ENCODE measurements at places on chromosomes 7 and 10.

DNA sequence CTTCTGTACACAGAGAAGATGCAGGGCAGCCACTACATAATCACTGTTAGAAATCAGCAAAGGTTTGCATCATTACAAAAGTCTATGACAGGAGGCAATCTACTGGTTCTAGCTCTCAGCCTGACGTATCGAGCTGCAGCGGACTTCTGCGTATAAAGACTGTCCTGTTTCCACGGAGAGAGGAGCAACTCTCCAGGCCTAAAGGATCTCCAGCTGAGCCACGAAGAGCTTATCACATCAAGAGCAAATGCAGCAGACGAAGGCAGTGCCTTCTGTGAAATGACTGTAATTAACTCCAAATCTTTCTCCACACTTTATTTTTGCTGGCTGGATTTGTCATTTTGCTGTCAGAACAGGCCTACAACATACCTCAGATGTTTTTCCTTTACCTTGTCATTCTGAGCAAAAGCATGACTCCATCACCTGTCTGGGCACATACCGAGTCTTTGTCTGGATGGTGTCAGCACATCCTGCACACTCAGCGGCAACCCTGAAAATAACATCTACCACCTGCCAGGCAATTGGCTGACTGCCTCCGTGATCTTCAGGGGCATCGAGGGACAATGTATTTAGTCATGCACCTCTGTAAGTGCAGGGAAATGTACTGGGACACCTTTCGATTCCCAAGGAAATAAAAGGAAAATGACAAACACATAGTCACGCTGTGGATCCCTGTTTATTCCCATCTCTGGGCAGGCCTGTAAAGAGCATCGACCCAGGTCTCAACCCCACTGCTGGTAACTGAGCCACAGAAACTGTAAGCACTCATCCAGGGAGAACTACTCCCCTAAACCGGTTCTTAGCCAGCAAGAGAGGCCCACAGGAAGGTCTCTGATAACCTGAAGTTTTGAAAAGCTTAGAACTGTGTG lies 26.3 kb upstream of the SH3PXD2A start:
- DNase-seq = no peak

- DNase-seq = peak; percentile 36
Observed at GRCh38 chr7:117875566-117875965, 2.3 kb upstream of the CTTNBP2 start.

DNA sequence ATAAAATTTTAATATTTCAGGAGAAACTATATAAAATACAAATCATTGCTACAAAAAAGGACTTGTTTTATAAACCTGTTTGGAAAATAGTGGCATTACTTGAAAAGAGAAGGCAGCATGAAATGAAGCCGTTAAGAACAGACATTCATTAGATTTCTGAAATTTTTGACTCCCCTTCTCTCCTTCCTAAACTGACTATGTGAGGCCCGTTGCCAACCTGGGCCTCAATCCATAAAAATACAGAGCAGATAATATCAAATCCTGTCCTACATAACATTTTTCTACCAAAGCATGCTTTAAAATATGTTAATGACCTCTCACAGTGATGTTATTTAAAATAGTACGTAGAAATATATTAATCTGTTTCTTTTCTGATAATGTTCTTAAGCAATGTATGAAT lies 34.5 kb upstream of the ING3 start:
- DNase-seq = no peak

DNA sequence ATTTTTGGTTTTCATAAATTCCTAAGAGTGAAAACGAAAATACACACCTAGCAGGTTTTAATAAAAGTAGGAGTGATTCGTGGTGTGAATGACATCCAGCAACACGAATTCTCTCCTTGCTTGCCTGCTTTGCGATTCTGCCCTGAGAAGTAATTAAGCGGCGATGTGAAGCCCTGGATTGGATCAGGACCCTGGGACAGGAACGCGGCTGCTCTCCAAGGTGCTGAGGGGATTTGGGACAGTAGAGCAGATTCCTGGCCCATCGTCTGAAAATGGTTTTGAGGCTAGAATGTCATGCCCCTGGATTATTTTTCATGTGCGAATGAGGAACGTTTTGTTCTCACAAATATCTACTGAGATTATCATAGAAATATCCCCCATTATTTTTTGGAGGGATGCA lies 7.8 kb downstream of the NPS start:
- DNase-seq = no peak

DNA sequence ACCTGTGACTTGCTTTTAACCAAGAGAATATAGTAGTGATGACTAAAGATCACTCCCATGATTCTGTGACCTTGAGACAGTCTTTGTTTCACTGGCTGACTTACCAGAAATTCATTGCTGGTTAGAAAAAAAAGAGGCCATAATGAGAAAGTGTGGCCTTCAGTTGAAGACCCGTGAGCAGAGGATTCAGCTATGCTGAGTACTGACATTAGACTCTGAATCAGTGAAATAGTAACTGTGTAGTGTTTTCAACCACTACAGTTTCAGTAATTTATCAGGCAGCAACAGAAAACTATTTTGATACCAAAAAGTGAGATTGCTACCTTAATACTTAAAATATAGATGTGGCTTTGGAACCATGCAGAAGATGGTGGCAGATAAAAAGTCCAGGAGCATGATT lies 298.0 kb upstream of the KCND2 start:
- no peak for DNase-seq

- no peak for DNase-seq
Observed at GRCh38 chr10:126207313-126207771, 180.9 kb downstream of the ADAM12 start.

GRCh38 chr10:82288461-82288881 lies 413.5 kb downstream of the NRG3 start:
- DNase-seq = no peak

DNA sequence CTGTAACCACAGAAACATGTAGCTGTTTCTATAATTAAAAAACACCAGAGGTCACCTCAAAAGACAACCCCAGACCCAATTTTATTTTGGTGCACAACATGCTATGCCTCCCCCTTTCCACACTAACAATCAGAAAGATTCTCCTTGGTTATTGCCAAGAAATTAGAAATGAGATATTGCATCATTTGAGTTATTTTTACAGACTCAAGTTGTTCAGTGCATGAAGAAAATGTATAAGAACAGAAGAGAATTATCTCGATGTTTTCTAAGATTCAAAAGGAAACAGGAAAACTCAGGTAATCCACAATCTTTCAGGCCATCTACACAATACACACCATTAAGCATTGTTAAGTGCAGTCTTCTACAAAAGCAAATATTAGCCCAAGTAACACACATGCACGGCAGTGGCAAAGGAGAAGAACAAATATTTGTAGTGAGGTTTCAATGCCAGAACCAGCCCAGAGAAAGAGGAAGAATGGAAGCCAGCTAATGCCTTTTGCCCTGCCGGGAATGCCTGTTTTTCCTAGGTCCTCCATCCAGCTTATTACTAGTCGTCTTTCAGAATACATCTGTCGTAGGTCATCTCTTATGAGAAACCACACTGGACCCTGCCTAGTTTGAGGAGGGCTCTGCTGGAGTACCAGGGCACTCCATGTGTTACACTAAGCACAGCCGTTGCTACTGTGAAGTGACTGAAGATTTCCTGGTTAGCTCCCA lies 67.6 kb upstream of the C1GALT1 start:
- no peak for DNase-seq

DNA sequence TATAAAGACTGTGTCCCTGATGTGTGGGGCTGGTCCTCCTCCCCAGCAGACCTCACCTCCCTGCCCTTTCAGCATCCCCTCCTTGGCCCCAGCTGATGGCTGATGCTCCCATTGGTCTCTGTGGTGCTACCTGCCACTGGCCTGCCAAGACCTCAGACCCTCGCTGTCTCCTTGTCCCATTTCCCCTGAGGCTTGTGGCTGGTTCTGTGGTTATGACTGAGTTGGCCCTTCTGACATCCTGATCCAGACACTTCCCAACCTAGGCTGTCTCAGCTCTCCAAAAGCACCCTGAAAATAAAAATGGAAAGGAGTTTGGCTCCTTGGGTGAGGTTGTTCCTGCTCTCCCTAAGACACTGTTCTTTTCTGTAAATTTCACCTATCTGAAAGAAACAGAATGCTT lies 214.2 kb downstream of the RPS24 start:
- DNase-seq = no peak

DNA sequence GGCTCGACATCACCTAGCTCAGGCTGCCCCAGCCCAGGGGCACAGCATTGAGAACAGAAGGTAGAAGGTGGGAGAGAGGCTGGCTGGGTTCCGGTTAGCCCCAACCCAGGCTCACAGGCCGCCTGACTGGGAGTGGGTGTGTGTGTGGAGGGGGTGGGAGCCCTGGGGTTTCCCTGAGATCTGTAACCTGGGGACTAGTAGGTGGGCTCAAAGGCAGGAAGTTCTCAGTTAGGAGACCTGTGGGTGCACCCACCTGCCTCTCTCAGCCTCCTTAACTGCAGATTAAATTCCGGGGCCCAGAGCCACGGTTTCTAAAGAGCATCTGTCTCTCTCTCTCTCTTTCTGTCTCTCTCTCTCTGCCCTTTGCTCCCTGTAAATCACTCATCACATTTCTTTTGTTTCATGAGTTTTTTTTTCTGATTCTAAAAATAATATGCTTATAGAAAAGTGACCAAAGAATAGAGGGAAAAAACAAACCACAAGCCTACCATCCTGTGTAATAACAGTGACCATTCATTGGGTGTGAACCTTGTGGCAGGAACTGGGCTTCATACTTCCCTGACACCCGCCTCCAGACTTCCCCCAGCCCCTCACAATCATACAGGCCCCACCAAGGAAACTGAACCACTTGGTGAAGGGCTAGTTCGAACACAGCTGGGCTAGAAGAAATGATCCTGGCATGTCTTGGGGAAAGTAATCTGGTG lies 83.4 kb upstream of the SMNDC1 start:
- DNase-seq = no peak

All from astrocyte of the spinal cord (primary cell).